ENCODE measurements at places on chromosomes 11 and 22. TPM values are rescaled to one million over a fixed set of nuclear protein-coding genes. Genes with fewer than 3 reads are reported as not detected.

DDX10 gene
- total RNA-seq: 48.8 TPM

POU2AF1 gene
- total RNA-seq: 0.18 TPM

PIK3IP1 gene
- total RNA-seq: 3.6 TPM

SLC25A18 gene
- 3.9 TPM for total RNA-seq

UPK3A gene
- total RNA-seq: not detected

ARCN1 gene
- total RNA-seq: 197 TPM

HARBI1 gene
- total RNA-seq: 6.4 TPM

GRCh38 chr22:19713650-19714311 lies 522 bp upstream of the SEPTIN5 start:
- DNase-seq: no peak

DNA sequence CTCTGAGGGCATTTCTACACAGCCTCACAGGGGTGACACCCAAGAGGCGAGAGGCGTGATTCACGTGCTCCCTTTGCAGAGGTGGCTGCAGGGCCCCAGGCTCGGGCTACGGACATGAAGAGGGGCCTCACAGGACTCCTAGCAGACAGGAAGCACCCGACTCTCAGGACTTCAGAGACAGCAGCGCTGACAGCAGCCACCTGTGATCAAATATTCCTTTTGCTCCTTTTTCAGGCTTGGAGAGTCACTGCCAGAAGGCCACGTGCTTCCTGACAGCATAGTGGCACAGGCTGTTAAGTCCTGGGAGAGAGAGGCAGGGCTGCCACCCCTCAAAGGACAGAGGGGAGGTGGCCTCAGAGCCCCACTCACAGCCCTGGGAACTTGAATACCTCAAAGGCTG lies 348.9 kb downstream of the CADM1 start:
- no peak for DNase-seq

GRCh38 chr11:18853086-18853720 lies 61.6 kb upstream of the PTPN5 start:
- DNase-seq: no peak

GRCh38 chr11:60371386-60371785 lies 6.9 kb upstream of the MS4A7 start:
- DNase-seq: no peak

DNA sequence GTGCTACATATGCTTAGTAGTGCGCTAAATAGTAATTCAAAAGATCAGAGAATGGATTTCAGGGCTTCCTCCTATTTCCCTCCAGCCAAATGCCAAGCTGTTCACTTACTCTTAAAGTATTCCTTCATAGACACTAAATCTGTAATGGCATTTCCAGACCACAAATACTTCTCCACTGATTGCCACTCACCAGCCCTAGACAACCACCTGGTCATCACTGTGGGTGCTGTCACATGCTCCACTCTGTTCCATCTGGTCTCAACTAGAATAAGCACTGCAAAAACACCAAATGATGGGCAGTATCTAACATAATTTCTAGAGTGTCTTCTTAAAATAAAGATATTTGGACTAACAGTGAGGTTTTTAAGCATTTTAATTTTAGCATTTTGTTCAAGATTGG lies 341.3 kb downstream of the AASDHPPT start:
- DNase-seq: no peak

DNA sequence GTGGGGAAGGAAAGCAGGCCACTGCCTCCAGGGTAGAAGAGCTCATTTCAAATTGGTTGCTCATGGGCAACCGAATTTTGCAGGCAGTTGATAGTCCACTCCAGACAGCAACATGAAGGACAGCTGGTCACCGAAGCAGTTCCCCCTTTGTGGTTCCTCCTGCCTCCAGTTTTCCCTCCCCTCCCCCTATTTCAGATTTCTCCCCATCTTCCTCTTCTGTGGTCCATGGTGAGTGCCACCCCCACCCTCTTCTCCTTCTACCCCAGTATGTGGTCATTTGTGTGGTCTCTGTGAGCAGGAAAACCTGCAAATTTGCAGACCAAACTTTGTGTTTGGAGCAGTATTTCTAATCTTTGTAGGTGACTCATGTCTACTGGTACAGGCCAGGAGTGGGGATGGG lies 38.2 kb upstream of the PAK1 start:
- DNase-seq: no peak

DNA sequence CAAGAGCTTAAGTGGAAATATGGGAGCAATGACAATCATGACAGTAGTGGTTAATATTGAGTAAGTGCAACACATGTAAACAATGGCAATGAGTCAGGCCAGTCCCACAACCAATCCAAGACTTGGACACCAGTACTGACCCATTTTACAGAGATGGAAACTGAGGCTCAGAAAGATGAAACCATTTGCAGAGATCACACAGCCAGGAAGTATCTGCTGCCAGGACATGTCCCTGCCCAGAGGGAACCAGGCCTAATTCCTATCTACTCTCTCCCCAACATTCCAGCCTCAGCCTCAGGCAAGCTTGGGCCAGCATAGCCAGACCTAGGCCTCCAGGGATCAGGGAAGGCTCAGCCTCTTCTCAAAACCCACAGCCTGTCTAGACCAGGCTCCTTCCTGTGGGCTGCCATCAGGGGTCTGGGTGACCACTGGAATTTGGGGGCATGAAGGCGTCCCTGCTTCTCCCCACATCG lies 395.1 kb downstream of the MN1 start:
- no peak for DNase-seq

GRCh38 chr22:44214187-44214586 lies 33.5 kb downstream of the PARVG start:
- DNase-seq: no peak

DNA sequence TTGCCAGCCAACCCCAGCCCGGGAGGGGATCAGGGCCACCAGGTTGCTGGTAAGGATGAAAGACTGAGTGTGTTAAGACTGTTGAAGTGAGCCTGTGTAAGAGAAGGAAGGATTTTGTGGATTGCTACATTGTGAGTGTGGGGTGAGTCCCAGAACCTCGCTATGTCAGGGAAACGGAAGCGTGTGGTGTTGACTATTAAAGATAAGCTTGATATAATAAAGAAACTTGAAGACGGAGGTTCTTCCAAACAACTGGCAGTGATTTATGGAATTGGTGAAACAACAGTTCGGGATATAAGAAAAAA lies 627 bp downstream of the JRKL start:
- peak; percentile 22 for DNase-seq

GRCh38 chr11:8705146-8705545 lies 22.6 kb downstream of the RPL27A start:
- no peak for DNase-seq

- DNase-seq: no peak
These were observed 14.0 kb upstream of the AMPD3 start for GRCh38 chr11:10441091-10441490.

GRCh38 chr22:36884349-36885158 lies 23.7 kb downstream of the NCF4 start:
- no peak for DNase-seq

DNA sequence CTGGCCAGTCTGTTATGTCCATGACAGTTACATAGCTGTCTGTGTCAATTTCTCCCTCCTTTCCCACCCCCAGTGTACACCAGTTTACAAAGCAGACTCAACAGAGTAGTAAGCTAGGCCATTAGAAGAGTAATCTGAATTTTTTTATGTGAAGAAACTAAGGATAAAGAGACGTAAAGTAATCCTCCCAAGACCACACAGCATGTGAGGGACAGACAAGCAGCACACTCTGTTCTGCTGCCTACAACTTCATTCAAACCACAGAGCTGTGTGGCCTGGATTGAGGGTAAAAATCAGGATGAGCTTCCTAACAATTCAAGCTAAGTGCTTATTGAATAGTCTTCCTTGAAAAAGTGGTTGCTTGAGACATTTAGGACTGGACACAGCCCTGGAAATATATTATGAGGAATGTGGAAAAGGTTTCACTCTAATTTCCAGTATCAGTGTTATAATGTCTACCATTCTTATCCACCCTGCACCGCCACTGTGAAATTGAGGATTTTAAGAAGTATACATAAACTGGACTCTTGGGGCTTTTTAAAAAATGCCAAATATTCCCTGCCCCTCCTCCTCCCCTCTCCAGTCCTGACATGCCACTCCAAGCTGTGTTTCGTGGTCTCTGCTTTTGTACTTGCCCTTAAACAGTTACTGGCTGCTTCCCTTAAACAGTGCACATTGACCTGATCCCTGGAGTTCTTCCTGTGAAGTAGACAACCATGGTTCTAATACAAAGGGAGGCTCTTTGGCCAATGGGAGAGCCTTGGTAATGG lies 40.9 kb downstream of the EXT2 start:
- no peak for DNase-seq

- no peak for DNase-seq
These were observed 2.1 kb downstream of the SOX10 start for GRCh38 chr22:37982151-37982785.

- no peak for DNase-seq
These were observed 109.7 kb upstream of the MTMR2 start for GRCh38 chr11:96033599-96033998.

- no peak for DNase-seq
These were observed 5.1 kb upstream of the ARL2 start for GRCh38 chr11:65008873-65009272.

GRCh38 chr11:123164732-123165450 lies 30.2 kb downstream of the CLMP start:
- DNase-seq: no peak

All from Panc1 (cell line).